Naive thymus-derived CD8-positive, alpha-beta T cell (primary cell): ENCODE measurements at places on chromosomes 16 and 17. TPM values are rescaled to one million over a fixed set of nuclear protein-coding genes. Genes with fewer than 3 reads are reported as not detected.

GRCh38 chr17:54899201-54899600, 1.5 kb upstream of the TOM1L1 start:
- peaks cover 38% of the 10 kb centered on the region for H3K27me3 ChIP-seq
- H3K4me1 ChIP-seq = peaks cover 7% of the 10 kb centered on the region
- H3K36me3 ChIP-seq = no peaks in the 10 kb centered on the region
- H3K4me3 ChIP-seq = peak overlapping the region; percentile 23
- H3K27ac ChIP-seq = no peak overlapping the region

- peaks cover 18% of the 10 kb centered on the region for H3K4me1 ChIP-seq
- H3K27me3 ChIP-seq = no peaks in the 10 kb centered on the region
- peaks cover 30% of the 10 kb centered on the region for H3K36me3 ChIP-seq
- H3K27ac ChIP-seq = no peak overlapping the region
These were observed 713 bp downstream of the COX11 start for GRCh38 chr17:54967621-54968261.

DNA sequence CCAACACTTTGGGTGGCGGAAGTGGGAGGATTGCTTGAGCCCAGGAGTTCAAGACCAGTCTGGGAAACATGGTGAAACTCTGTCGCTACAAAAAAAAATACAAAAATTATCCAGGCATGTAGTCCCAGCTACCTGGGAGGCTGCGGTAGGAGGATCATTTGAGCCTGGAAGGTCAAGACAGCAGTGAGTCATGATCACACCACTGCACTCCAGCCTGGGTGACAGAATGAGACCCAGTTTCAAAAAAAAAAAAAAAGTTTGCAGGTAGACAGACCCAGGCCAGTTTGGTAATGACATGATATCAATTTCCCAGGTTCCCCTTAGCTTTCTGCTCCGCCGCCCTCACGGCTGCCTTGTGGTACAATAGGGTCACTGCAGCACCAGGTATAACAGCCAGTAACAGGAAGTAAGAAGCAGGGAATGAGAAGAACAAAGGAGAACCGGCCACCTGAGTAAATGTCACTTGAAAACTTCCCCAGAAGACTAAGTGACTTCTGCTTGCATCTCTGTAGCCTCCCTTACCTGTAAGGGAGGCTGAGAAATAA, 201.2 kb upstream of the HSBP1 start:
- H3K36me3 ChIP-seq = no peaks in the 10 kb centered on the region
- H3K27ac ChIP-seq = no peak overlapping the region
- no peak for DNase-seq
- H3K27me3 ChIP-seq = no peaks in the 10 kb centered on the region
- no peaks in the 10 kb centered on the region for H3K4me1 ChIP-seq
- no peak overlapping the region for H3K4me3 ChIP-seq

GRCh38 chr17:27354491-27355081, 60.7 kb downstream of the WSB1 start:
- no peaks in the 10 kb centered on the region for H3K36me3 ChIP-seq
- no peaks in the 10 kb centered on the region for H3K27me3 ChIP-seq
- peak overlapping the region; percentile 87 for H3K27ac ChIP-seq
- no peak for DNase-seq
- H3K4me3 ChIP-seq = peak overlapping the region; percentile 79

DNA sequence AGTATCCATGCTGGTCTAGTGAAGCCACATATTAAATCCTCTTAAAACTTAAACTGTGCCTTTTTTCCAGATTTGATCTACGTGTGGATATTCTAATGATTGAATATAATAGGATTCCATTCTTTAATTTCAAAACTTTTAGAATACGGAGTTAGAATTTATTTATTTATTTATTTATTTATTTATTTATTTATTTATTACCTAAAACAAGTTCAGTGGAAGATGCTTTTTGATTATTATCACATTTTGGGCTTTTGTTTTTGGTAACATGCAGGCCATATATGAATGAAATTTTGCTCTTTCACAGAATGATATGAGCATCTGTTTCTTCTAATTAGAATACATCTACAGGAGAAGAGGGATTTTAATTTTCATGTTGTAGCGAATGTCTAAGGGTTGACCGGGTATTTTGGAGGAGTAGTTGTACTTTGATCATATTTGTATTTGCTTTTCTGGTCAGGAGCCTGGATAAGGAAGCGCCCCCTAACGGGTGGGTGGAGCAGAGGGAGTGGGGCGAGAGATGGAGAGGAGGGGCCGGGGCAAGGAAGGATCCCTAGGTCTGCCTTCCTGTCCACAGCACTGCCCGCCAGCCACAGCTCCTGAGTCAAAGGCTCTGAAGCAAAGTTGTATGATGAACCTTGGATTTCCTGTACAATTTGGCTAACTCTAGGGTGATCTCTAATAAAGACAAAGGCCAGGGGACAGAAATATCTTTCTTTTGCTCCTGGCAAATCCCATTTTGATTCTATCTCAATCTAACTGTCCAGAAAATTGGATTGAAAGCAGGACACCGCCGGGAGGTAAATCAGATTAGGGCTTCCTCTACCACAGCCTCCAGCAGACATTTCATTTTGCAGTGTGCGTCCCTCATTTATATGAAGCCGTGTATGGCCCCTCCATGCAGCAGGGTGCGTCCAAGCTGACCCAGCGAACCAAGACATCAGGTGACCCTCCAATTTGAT, 149.1 kb downstream of the PRKCA start:
- no peaks in the 10 kb centered on the region for H3K27me3 ChIP-seq
- peaks cover 9% of the 10 kb centered on the region for H3K36me3 ChIP-seq
- DNase-seq = no peak
- no peak overlapping the region for H3K4me3 ChIP-seq

- no peaks in the 10 kb centered on the region for H3K27me3 ChIP-seq
- H3K36me3 ChIP-seq = no peaks in the 10 kb centered on the region
- H3K27ac ChIP-seq = no peak overlapping the region
- H3K4me1 ChIP-seq = peaks cover 6% of the 10 kb centered on the region
These were observed 26.4 kb downstream of the DUS2 start for GRCh38 chr16:68049449-68049848.

DNA sequence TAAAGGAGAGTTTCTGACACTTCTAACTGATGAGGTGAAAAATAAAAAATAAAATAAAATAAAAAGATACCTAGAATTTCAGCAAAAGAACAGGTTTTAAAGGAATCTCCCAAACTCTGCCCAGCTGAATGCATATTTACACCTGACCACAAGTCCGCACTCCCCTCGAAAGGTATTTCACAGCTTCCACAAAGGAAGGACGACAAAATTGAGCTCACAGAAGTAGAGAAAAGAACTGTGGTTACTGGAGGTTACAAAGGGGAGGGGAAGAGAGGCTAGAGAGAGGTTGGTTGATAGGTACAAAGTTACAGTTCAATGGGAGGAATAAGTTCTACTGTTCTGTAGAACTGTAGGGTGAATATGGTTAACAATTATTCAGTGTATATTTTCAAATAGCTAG, 5.0 kb downstream of the LITAF start:
- peak overlapping the region; percentile 90 for H3K4me3 ChIP-seq
- no peak for DNase-seq
- peaks cover 36% of the 10 kb centered on the region for H3K36me3 ChIP-seq
- H3K27ac ChIP-seq = peak overlapping the region; percentile 88

- H3K4me1 ChIP-seq = peaks cover 5% of the 10 kb centered on the region
- H3K4me3 ChIP-seq = no peak overlapping the region
- H3K36me3 ChIP-seq = peaks cover 72% of the 10 kb centered on the region
- peak overlapping the region; percentile 30 for H3K27ac ChIP-seq
- no peaks in the 10 kb centered on the region for H3K27me3 ChIP-seq
These were observed 22.7 kb downstream of the GGA3 start for GRCh38 chr17:75238684-75239191.

- no peak for DNase-seq
- peaks cover 2% of the 10 kb centered on the region for H3K4me1 ChIP-seq
- H3K4me3 ChIP-seq = no peak overlapping the region
- no peaks in the 10 kb centered on the region for H3K36me3 ChIP-seq
- H3K27ac ChIP-seq = no peak overlapping the region
- no peaks in the 10 kb centered on the region for H3K27me3 ChIP-seq
These were observed 24.3 kb upstream of the MLKL start for GRCh38 chr16:74724820-74725549.

GRCh38 chr16:84423416-84423837, 55.1 kb downstream of the ATP2C2 start:
- DNase-seq = no peak
- H3K36me3 ChIP-seq = no peaks in the 10 kb centered on the region
- H3K4me1 ChIP-seq = no peaks in the 10 kb centered on the region
- peaks cover 2% of the 10 kb centered on the region for H3K27me3 ChIP-seq
- H3K27ac ChIP-seq = no peak overlapping the region

DNA sequence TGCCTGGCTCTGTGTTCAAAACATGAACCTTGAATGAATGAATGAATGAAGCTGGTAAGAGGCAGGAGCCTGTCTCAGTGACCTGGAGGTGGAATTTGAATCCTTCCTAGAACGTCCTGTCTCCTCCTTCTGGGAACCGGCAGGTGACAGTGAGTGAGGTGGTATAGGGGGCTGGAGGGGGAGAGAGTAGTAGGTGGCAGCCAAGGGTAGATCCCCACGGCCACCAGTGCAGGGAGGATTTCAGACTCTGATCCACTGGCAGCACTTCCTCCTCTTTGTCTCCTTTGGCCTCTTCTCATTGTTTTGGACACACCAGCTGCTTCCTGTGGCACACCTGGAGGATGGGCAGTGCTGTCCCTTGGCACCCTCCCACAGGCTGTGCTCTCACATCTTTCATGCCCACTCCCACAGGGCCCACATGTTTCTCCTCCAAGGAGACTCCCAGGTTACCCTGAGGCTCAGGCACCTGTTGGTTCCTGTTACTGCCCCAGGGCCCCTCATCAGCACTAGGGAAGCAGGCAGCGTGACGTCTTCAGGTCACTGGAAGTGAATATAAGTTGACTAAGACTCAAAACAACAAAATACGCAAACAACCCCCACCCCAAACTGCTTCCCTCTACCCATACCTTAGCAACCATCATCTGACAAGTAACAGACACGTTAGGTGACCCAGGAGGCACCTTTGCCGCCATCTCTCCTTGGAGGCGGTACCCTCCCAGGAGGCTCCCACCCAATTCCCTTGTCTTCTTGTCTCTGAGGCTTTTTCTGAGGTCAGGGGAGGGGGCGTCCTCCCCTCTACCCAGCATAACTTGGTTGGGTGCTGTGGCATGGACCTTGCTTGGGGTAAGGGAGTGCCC, 84.6 kb downstream of the N4BP1 start:
- DNase-seq = no peak
- H3K36me3 ChIP-seq = no peaks in the 10 kb centered on the region
- H3K27ac ChIP-seq = no peak overlapping the region
- H3K27me3 ChIP-seq = no peaks in the 10 kb centered on the region
- no peak overlapping the region for H3K4me3 ChIP-seq

GRCh38 chr16:3021449-3022207, 1.5 kb downstream of the TNFRSF12A start:
- peaks cover 65% of the 10 kb centered on the region for H3K4me1 ChIP-seq
- no peaks in the 10 kb centered on the region for H3K27me3 ChIP-seq
- peak overlapping the region; percentile 97 for H3K4me3 ChIP-seq
- peak; percentile 66 for DNase-seq
- H3K27ac ChIP-seq = peak overlapping the region; percentile 97

GRCh38 chr17:10992106-10992880, 154.4 kb upstream of the PIRT start:
- H3K36me3 ChIP-seq = no peaks in the 10 kb centered on the region
- peaks cover 4% of the 10 kb centered on the region for H3K27me3 ChIP-seq
- H3K4me1 ChIP-seq = no peaks in the 10 kb centered on the region
- no peak overlapping the region for H3K27ac ChIP-seq
- no peak overlapping the region for H3K4me3 ChIP-seq
- DNase-seq = no peak

GRCh38 chr16:11135464-11135973, 120.5 kb downstream of the SOCS1 start:
- no peak for DNase-seq
- no peaks in the 10 kb centered on the region for H3K27me3 ChIP-seq
- peaks cover 7% of the 10 kb centered on the region for H3K36me3 ChIP-seq
- no peak overlapping the region for H3K4me3 ChIP-seq
- H3K4me1 ChIP-seq = peaks cover 35% of the 10 kb centered on the region
- H3K27ac ChIP-seq = no peak overlapping the region

- DNase-seq = no peak
- H3K4me1 ChIP-seq = peaks cover 29% of the 10 kb centered on the region
- no peaks in the 10 kb centered on the region for H3K27me3 ChIP-seq
- H3K4me3 ChIP-seq = no peak overlapping the region
- H3K36me3 ChIP-seq = no peaks in the 10 kb centered on the region
These were observed 142.5 kb downstream of the CMIP start for GRCh38 chr16:81586977-81587625.

DNA sequence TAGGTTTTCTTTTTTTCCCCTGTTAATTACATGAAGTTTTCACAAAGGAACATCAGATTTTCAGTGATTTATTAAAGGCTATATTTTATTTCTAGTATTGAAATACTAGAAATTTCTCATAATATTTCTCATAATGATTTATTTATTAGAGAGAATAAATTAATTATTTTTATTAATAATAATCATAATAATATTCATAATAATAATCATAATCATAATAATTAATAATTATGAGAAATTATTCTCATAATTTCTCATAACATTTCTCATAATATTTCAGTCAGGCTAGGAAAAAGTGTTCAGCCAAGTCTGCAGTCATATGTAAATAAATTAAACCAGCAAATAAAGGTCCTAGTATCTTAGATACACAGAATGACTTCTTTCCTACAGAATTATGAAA, 41.4 kb downstream of the CNTNAP4 start:
- H3K4me1 ChIP-seq = no peaks in the 10 kb centered on the region
- no peak overlapping the region for H3K27ac ChIP-seq
- no peaks in the 10 kb centered on the region for H3K27me3 ChIP-seq
- H3K4me3 ChIP-seq = no peak overlapping the region

DNA sequence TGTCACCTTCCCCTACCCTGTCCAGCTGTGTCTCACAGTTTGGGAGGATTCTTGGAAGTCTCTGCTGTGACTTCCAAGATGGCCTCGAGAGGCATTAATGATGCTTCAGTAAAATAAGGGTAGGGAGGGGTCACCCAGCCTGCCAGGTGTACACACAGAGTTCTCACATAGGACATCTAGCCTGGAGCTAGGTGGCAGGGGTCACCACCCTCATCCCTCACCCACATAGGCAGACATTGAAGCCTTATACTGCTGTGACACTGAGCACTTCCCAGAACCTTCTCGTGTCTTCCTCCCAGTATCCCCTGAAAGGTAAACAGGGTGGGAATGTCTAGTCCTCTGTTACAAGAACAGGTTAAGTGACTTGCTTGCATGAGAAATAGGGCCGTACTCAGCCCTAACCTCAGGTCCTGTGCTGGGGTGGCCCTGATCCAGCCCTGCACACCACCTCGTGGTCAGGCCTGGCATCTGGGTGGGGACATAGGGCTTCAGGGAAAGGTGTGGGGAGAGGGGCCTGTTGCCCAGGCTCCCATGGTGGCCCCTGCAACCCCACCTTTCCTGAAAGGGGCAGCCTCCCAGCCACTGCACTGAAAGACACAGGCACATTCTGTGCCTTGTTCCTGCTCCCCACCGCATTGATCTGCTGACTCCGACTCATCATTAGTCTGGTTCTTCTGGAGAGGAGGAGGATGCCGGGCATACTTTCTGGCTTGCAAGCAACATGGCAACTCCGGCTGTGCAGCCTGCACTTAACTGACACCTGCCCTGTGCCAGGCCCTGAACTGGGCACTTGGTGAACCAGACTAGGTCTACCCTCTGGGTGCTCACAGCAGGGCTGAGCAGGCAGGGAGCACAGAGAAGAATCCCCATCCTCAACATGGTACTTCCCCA, 3.6 kb upstream of the MMP15 start:
- H3K27me3 ChIP-seq = no peaks in the 10 kb centered on the region
- H3K4me1 ChIP-seq = peaks cover 11% of the 10 kb centered on the region
- peak overlapping the region; percentile 39 for H3K27ac ChIP-seq
- H3K36me3 ChIP-seq = no peaks in the 10 kb centered on the region
- H3K4me3 ChIP-seq = no peak overlapping the region

C16orf96 gene
- total RNA-seq = 0.38 TPM

WSCD1 gene
- total RNA-seq = not detected

PDILT gene
- not detected for total RNA-seq

PITPNM3 gene
- 0.74 TPM for total RNA-seq

KRT27 gene
- total RNA-seq = not detected

FNDC8 gene
- not detected for total RNA-seq

CCL17 gene
- total RNA-seq = not detected

KRT31 gene
- total RNA-seq = not detected

SEZ6 gene
- total RNA-seq = not detected
